ENCODE measurements at places on chromosomes 11 and 22.
A peak's percentile ranks its signal among the peaks of the same experiment; 100 is the strongest.

GRCh38 chr11:1880746-1881441 lies 10.8 kb downstream of the PRR33 start:
- no peak for DNase-seq

DNA sequence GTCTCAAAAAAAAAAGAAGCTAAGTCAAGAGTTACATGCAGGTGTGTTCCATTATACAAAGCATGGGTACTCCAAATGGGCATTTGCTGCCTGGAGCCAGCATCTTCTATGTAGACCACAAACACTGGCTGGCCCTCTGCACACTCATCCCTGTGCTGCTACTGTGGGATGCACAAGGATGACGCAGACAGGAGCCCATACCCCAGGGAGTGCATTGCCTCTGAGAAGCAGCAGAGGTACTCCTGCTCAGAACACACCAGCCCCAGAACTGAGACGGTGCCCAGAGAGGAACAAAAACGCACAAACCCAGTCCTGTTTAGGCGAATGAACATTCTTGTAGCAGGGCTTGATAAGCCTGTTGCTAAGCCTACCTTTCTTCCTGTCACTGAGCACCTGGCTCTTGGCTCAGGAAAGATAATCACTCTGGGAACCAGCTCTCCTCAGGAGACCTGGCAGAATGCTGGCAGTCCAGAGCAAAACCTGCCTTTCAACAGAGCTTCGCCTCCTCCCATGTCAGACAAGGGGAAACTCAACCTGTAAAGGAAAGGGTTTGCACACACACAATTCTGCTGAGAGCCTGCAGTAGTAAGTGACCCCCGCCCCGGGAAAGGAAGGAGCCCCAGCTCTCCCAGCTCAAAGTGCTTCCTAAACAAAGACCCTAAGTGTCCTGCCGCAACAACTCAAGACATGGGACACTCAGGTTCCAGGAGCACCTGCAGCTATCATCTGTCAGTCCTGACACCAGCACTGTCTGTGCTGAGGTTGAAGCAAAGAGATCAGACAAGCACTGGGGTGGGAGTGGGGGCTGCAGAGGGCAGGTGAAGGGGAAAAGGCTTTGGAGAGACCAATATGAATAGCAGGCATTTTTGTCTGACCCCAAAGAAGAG lies 145.7 kb downstream of the TENM4 start:
- DNase-seq, result no peak

GRCh38 chr11:45278714-45279113 lies 7.4 kb downstream of the SYT13 start:
- DNase-seq, result no peak

GRCh38 chr11:127061947-127062346 lies 61.4 kb upstream of the KIRREL3 start:
- no peak for DNase-seq

DNA sequence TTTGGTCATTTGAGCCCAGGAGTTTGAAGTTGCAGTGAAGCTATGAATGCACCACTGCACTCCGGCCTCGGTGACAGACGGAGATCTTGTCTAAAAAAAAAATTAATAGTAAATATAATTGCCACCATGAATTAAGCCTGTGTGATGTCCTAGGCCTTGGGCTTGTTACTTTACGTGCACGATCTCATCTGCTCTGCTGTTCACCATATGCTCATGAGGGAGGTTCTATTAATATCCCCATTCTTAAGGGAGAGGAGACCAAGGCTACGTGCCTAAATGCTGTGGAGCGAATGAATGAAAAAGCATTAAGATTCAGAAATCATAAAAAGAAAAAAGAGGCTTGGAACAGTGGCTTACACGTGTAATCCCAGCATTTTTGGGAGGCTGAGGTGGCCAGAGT lies 2.6 kb upstream of the ATG2A start:
- DNase-seq, result no peak

DNA sequence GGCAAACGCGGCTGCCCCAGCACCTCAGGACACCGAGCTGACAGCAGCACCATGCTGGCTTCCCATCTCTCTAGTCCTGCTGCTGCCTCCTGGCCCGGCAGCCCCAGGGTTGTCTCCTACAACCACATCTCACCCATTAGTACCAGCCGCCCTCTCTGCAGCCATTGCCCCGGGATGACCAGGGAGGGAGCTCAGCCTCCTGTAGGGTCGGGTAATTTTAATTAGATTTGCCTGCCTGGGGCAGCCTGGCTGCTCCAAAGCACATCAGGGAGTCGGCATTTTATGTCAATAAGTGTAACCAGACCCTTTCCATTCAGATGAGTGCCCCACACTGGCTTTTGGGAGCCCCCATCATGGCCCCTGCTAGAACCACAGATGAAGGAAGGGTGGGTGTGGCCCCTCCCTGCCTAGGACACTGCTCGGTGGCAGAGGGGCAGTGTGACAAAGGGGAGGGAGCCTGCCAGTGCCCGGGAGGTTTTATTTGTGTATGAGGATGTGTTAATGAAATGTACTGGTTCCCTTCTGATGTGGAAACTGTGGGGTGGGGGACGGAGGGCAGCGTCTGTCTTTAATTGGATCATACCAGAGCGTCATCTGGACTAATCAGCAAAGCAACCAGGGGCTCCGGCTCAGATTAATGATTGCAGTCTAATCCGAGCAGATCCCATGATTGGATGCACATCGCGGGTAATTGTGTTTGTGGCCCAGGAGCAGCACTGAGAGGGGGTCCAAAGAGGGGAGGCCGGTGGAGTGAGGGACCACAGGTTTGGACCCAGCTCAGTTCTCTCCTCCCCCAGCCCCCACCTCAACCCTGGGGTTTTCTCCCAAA lies 125.3 kb downstream of the FEZ1 start:
- DNase-seq, result no peak

GRCh38 chr22:19943082-19944026 lies 1.7 kb upstream of the TXNRD2 start:
- DNase-seq, result no peak

DNA sequence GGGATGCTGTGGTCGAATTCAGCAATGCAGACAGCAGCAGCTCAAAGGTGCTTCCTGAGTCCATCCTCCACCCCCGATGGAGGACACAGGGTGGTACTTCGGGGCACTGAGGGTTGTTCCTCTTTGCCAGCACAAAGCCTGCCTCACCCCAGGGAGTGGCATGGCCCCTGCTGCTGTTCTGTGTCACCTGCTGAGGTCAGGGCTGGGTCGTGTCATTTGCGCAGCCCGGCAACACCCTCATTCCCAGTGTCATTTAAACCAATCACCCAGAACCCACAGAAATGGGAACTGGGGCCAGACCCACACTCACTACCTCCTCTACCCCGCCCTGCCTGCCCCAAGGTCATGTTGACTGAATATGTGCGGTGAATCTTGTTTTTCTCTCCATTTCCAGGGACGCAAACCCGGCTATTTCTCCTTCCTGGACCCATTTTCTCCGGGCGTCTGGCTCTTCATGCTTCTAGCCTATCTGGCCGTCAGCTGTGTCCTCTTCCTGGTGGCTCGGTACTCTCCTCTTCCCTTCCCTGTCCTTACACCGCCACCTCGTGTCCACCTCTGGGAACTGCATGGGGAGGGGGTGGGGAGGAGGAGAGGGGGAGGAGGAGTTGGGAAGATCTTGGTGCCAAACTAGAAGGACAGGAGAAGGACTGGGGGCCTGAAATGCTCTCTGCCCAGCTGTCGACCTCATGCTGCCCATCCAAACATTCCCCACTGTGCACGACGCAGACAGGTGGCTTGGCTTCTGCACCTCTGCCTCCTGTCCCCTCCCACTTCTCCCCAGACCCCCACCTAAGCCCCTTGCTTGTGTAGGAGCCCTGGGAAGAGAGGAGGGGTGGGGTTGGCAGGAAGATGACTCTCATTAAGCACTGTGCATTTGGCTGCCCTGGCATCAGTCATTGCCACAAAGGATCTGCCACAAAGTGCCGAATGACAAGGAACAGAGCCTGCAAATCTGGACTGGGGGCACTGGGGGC lies 71.2 kb upstream of the TBCEL start:
- peak; percentile 32 for DNase-seq

GRCh38 chr11:36093548-36093947 lies 149.7 kb downstream of the LDLRAD3 start:
- DNase-seq, result no peak

GRCh38 chr11:67665541-67666302 lies 8.7 kb downstream of the ALDH3B2 start:
- no peak for DNase-seq

DNA sequence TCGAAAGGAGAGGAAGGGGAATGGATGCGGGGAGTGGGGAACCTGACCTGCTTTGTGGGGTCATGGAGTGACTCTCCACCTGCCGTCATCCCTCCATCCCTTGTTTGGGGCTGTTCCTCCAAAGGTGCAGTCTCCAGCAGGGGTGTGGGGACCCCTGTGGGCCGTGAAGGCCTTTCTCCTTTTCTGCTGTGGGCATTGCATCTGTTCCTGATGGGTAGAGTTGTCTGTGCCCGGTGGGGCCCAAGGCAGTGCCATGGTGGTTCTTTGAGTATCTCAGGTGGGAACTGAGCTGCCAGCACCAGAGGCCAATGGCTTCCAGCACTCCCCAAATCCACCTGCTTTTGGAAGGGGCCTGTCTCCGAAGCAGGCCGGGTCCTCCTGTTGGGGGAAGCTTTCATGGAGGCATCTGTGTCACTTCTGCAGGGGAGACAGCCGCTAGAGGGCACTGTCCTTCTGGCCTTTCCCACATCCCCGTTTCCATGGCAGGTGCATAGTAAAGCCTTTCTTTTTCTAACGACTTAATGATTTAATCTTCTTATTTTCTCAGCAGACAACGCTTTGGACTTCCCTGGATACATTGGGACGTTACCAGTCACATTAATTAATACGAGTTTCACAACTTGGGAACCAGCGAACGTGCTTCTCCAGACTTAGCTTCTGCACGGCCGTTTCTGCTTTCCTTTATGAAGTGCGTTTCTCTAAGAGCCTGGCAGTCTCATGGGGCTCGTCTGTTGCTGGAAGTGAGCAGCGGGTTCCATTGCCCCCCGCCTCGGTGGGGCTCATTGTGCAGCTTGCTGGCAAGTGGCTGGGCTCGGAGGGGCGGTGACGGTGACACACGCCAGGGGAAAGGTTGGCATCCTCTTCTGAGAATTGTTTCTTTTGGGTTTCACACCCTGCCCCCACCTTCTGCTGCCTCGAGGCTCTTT lies 57.1 kb downstream of the PARVB start:
- peak; percentile 40 for DNase-seq

- DNase-seq, result no peak
Measured at GRCh38 chr11:130548491-130548833, 100.0 kb downstream of the ADAMTS15 start.

GRCh38 chr11:35554491-35555437 lies 29.3 kb upstream of the PAMR1 start:
- no peak for DNase-seq

GRCh38 chr11:11170352-11171084 lies 182.5 kb downstream of the CSNK2A3 start:
- no peak for DNase-seq

DNA sequence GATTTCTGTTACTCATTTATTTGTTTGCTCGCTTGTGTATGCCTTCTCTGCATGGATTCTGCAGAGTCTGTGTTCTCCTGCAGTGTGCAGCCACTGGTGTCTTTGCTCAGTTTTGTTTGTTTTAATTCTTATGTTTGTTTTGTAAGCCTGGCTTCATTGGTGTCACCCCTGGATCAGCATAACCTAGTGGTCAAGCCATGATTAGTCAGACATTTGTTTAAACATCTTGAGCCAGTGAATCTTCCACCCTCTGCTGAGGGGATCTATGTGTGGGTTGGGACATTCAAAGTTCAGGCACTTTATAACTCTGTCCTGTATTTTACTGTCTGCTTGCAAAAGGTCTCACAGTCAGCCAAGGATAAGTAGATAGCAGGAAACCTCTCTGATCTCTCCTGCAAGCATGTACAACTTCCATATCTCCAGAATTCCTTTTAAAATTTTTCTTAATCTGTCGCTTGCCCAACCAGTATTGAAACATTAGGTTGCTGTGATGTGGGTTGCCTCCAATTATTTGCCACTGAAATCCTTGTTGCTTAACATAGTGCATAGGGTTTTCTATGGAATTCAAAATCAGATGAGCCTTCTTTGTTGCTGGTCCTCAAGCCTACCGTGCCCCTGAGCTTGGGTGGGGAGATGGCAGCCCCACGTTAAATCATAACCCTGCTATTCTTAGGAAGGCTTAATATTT lies 86.8 kb downstream of the KCNQ1OT1 start:
- DNase-seq, result no peak

DNA sequence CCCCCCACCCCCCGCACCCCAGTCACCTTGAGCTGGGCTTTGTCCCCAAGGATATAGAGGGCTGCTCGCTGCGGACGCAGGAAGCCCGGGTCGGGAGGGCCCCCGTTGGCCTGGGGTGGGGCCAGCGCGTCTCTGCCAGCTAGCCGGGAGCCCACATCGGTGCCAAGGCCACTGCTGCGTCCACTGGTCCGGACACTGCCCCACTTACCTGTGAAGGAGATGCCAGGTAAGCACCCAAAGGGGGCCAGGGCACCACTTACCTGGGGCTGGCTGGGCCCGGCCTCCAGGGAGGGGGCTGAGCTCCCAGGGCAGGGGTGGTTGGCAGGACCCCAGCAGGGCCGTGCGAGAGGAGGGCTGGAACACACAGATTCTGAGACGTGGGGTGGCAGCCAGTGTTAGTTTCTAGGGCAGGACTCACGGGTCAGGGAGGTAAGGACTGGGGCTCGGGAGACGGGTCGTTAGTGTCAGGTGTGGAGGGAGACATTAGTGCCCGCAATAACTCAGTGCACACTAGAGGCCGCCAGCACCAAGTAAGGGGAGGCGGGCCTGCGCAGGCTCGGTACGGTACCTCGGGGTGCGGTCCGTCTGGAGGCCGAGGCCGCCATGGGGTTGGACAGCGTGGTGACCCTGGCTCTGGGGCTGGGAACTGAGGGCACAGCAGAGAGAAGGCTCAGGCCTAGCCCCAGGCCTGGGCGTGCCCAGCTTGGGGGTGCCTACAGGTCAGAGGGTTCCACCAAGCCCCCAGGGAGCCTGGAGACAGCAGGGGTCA lies 18.2 kb downstream of the SBF1 start:
- DNase-seq, result no peak

DNA sequence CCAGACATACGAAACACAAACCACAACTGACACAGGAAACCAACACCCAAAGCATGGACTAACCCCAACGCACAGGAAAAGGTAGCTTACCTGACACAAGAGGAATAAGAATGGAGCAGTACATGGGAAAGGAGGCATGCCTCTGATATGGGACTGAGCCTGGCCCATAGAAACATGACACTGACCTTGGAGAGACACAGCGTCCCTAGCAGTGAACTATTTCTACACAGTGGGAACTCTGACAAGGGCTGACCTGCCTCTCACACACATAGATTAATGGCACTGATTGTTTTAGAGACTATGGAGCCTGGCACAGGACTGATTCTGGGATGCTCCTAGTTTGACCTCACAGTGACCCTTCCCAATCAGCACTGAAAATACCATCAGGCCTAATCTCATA lies 12.0 kb downstream of the CCKBR start:
- no peak for DNase-seq

Measured in stimulated activated CD8-positive, alpha-beta memory T cell treated with anti-CD3 and anti-CD28 coated beads, Interleukin-7, amount 100 ng/mL, for 1 hour (primary cell).